ENCODE measurements at places on chromosomes 1 and 21. TPM values are rescaled to one million over a fixed set of nuclear protein-coding genes. Genes with fewer than 3 reads are reported as not detected.
A peak's percentile ranks its signal among the peaks of the same experiment; 100 is the strongest.

GRCh38 chr1:2778220-2778592 is 23.3 kb downstream of the TTC34 start:
- no peak for DNase-seq

GRCh38 chr1:160911925-160912324 is 26.9 kb upstream of the ITLN1 start:
- no peak for DNase-seq

GRCh38 chr21:38139380-38140168 is 117.2 kb upstream of the KCNJ15 start:
- DNase-seq: no peak

The RNU1-3 gene
- polyA plus RNA-seq: 1.9 TPM

GRCh38 chr21:33894736-33895288 is 20.8 kb downstream of the ATP5PO start:
- DNase-seq: peak; percentile 84

- no peak for DNase-seq
Measured at GRCh38 chr1:8908388-8909151, 30.1 kb upstream of the ENO1 start.

DNA sequence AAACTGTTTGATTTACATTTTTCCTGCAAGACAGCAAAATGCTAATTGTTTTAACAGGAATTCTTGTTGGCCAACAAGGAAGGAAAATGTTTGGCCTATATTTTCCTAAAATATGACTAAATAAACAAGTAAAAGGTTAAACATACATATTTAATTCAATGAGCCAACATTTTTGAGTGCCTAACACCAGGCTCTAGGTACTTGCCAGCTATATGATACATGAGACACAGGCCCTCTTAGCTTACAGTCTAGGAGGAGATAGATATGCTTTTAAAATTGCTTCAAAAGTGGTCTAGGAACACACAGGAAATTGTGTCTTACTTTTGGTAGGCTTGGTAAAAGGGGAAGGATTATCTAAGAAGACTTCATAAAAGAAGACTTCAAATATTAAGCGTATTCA is 50.9 kb downstream of the PIGK start:
- no peak for DNase-seq

- DNase-seq: no peak
Measured at GRCh38 chr1:55088413-55088812, 49.1 kb downstream of the PCSK9 start.

GRCh38 chr21:37071561-37072273 is 1.2 kb downstream of the PIGP start:
- DNase-seq: peak; percentile 31

The IVL gene
- polyA plus RNA-seq: 0.23 TPM

The LCK gene
- polyA plus RNA-seq: 5.2 TPM

DNA sequence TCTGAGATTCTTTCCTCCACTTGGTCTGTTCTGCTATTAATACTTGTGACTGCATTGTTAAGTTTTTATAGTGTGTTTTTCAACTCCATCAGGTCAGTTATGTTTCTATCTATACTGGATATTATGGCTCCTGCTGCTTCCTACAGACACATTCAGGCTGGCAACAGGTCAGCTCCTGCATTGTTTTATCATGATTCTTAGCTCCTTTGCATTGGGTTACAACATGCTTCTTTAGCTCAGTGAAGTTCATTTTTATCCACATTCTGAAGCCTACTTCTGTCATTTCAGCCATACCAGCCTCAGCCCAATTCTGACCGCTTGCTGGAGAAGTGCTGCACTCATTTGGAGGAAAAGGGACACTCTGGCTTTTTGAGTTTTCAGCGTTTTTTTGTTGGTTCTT is 37.3 kb upstream of the F3 start:
- no peak for DNase-seq

DNA sequence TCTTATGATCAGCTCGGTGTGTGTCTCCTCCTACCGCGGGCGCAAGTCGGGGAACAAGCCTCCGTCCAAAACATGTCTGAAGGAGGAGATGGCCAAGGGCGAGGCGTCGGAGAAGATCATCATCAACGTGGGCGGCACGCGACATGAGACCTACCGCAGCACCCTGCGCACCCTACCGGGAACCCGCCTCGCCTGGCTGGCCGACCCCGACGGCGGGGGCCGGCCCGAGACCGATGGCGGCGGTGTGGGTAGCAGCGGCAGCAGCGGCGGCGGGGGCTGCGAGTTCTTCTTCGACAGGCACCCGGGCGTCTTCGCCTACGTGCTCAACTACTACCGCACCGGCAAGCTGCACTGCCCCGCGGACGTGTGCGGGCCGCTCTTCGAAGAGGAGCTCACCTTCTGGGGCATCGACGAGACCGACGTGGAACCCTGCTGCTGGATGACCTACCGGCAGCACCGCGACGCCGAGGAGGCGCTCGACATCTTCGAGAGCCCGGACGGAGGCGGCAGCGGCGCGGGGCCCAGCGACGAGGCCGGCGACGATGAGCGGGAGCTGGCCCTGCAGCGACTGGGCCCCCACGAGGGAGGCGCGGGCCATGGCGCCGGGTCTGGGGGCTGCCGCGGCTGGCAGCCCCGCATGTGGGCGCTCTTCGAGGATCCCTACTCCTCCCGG is 1.5 kb downstream of the KCNC4 start:
- DNase-seq: no peak

GRCh38 chr1:26748351-26748750 is 39.4 kb upstream of the PIGV start:
- DNase-seq: no peak

The TEX38 gene
- polyA plus RNA-seq: 0.62 TPM

The TNFRSF18 gene
- polyA plus RNA-seq: 0.38 TPM

- no peak for DNase-seq
Measured at GRCh38 chr1:201482755-201483154, 13.8 kb upstream of the PHLDA3 start.

The TRIM67 gene
- polyA plus RNA-seq: 0.15 TPM

The TARBP1 gene
- 123 TPM for polyA plus RNA-seq

The PKP1 gene
- 0.10 TPM for polyA plus RNA-seq

DNA sequence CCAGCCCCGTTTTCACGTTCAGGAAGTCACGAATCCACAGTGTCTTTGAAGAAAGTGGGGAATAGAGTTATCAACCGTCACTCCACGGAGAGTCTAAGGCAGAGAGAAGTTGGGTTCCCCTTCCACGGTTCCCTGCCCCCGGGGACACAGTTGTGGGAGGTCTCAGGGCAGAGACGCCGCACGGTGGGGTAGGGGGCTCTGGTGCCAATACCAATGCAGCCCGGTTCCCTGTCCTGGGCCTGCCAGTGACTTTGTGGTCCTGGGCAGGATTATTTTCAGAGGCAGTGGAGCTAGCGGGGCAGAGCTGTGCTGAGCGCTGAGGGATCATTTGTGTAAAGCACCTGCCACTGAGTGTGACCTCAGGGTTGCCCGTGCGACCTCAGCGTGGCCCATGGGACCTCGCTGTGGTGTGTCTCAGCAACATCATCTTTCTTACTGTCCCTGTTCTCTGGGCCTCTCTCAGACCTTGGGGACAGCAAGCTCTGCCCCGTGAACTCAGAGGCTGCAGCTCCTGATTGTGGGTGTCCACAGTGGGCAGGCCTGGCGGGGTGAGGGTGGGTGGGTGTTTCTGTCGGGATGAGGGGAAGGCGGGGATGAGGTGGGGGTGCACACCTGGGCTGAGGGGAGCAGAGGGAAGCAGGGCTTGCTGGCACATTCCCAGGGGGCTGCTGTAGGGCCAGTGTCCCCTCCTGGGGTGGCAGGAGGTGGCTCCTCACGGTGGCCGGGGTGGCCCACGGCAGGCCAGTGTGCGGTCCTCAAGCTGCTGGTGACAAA is 65.2 kb downstream of the AGPAT3 start:
- DNase-seq: no peak

GRCh38 chr21:31395268-31395667 is 51.2 kb upstream of the TIAM1 start:
- DNase-seq: no peak

The CLDN8 gene
- 48.9 TPM for polyA plus RNA-seq

- DNase-seq: no peak
Measured at GRCh38 chr1:42927274-42927841, 31.3 kb downstream of the SLC2A1 start.

The OR6K3 gene
- 0.10 TPM for polyA plus RNA-seq

DNA sequence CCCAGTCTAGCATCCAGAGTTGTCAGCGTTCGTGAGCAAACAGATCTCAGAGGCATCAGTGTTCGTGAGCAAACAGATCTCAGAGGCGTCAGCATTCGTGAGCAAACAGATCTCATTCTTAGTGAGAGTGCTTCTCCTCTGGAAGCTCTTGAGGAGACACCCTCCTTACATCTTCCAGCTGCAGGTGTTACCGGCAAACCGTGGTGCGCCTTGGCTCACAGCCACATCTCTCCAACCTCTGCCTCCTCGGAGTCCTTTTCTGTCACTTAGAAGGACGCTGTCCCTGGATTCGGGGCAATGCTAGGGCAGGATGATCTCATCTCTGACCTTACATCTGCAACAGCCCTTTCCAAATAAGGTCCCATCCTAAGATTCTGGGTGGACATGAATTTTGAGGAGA is 14.6 kb upstream of the UMODL1 start:
- DNase-seq: no peak

DNA sequence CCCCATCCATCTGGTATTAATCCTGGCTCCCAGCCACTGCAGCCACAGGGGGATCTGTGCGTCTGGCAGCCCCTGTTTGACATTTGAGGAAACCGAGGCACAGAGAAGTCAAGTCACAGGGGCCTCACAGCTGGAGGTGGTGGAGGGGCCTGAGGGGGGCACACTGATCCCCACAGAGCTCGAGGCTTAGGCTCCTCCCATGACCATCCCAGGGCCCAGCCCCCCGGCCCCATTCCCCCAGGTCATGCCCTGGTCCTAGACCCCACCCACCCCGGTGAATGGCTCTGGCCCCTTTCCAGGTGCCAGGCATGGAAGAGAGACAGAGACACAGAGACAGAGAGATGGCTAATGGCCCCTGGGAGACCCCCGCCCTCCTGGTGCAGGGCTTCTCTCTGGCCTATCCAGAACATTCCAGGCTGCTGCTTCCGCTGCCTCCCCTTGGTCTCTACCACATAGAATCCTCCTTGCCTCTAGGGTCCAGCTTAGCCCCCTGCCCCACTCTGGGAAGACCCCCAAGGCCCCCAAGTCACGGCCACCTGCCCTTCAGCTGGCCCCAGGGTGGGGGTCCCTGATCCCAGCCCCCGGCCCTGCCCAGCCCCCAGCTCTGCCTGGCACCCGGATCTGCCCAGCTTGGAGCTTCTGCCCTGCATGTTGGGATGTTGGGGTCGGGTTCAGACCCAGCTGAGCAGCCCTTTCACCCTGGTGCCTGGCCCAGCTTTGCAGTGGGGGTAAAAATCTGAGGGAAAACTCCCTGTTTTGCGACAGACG is 29.2 kb upstream of the LRRC3 start:
- no peak for DNase-seq

The THEM5 gene
- polyA plus RNA-seq: 0.52 TPM

DNA sequence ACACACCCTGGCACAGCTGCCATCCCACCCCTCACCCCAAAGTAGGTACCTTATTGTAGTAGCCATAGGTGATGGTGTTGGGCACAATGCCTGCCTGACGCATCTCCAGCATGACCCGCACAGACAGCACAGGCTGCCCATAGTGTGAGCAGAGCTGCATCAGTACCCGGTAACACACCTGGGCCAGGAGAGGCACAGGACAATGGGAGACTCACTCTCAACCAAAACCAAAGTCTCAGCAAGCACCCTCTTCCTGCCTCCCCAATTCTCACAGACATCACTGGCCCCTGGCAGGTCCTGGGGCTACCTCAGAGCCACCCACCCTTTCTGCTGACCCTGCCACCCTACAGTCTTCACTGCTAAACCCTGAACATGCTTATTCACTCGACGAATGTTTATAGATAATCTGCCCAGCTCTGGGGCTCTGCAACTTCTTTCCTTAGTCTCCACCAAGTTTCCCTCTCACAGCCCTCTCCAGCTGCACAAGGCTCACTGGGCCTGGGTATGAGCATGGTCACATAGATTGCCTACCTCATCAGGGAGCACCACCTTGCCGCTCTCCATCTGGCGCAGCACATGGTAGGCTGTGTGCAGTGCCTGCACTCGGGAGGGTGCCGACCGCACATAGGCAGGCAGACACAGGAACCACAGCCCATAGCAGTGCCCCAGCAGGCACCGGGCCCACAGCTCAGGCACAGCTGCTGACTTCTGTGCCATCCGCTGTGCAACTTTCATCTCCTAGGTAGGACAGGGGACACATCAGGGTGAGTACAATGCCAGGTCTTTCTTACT is 10.3 kb downstream of the DENND4B start:
- no peak for DNase-seq

DNA sequence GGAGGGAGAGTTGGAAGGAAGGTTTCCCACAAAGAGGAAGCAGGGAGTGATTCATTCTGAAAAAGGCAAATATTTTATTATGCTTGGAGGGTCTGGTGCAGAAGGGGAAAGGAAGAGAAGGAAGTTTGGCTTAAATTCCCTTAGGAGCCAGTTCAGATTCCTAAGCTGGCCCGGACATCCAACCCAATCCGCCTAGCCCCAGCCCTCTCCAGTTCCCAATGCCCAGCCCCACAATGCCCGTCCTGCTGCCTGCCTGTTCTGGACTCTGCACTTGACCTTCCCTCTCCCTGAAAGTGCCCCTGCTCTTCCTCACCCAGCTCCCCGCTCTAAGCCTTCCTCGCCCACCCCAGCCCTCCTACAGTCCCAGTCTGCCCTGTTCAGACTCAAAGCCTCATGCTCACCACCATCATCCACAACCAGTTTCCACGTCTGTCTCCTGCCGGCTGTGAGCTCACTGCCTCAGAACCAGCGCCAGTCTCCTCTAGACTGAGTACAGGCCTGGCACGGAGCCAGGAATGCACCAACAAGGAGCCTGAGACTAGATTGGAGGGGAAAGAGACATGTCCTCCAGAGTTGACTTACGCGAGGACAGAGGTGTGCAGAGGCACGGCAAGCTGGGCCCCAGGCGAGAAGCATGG is 18.9 kb downstream of the CAPN2 start:
- DNase-seq: no peak
